ENCODE measurements at places on chromosomes 5 and 9.

DNA sequence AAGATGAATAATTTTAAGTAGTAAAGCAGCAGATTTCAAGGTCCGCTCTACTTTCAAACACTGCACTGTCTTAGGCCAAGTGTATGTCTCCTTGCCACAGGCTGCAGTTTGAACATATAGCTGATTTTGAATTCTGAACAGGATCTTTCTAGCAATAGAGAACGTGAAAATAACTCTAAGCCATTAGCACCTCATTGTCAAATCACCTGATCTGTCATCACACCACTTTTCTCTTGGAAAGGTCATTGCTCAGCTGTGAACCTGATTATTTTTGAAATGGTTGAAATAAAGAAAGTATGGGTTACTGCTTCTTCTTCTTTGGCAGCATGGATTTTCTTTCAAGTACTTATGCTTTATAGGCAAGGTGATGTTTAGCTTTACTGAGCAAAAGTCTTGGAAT lies 357.0 kb upstream of the RORB start:
- no peak for DNase-seq

GRCh38 chr5:140550147-140551079 lies 3.0 kb downstream of the EIF4EBP3 start:
- DNase-seq: no peak

DNA sequence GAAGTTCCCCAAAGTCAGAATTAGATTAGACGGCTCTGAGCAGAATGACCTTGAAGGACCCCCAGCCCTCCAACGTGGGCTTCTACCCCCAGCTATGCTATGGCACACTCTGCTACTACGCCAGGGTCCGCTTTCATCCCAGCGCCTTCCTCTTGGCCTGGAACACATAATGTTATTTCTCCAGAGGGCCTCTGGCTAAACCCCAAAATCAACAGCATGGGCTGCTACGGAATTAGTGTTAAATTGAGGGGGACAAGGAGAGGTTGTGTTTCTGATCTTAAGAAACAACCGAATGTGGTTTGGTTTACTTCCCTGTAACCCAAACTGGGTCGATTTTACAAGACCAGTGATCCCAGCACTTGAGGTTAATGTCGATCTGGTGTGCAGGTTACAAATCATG lies 97.1 kb downstream of the ZNF618 start:
- DNase-seq: no peak

- DNase-seq: no peak
These were observed 56.3 kb upstream of the TBC1D9B start for GRCh38 chr5:179964015-179964414.

DNA sequence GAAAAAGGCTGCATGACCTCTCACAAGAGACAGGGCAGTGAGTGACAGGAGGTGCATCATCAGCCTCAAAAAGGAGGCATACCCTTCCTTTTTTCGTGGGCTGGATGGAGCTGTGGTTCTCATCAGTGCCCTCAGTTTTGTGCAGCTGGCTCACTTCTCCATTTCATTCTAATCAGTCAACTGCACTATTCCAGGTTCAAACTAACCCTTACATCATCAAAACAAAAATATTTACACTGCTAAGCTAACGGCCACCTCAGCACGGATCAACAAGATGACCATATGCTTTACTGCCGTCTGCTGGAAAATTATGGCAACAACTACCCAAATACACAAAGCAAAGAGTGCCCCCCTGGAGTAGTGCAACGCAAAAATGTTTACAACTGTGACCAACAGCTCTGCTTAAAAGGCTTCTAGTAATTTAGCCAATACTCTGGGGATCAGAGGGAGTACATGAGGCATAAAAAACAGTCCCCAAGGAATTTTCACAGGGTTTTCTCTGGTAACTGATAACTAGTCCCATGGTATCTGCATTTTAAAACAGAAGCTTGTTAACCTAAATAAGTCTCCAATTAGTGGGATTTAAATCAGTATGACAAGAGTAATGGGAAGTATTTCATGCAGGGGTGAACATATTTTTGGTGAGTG lies 10.8 kb downstream of the KCNV2 start:
- DNase-seq: no peak

GRCh38 chr5:138686668-138687067 lies 66.6 kb upstream of the CTNNA1 start:
- DNase-seq: no peak

DNA sequence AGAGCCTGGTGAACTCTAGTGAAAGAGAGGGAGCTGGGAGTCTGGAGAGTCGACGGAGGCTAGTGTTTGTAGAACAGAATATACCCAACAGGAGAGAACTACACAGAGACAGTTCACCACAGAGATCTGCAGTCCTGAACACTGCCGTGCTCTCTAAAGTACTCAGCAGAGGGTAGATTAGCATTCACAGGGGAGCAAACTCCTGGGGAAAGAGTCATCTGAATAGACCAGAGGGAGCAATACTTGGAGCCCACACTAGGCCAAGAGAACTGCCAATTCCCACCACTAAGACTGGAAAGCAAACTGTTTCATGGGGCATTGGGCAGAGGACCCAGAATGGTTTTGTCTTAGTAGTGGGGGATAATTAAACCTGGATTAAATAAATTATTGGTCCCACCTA lies 235.6 kb downstream of the EDIL3 start:
- DNase-seq: no peak

GRCh38 chr9:444528-444927 lies 229.9 kb downstream of the DOCK8 start:
- DNase-seq: no peak

- no peak for DNase-seq
These were observed 91.9 kb downstream of the TMEM215 start for GRCh38 chr9:32875242-32875641.
